ENCODE measurements at places on chromosomes 1 and 21. TPM values are rescaled to one million over a fixed set of nuclear protein-coding genes. Genes with fewer than 3 reads are reported as not detected.

The BEST4 gene
- 1.4 TPM for total RNA-seq

The RNU1-1 gene
- 3,774 TPM for total RNA-seq

DNA sequence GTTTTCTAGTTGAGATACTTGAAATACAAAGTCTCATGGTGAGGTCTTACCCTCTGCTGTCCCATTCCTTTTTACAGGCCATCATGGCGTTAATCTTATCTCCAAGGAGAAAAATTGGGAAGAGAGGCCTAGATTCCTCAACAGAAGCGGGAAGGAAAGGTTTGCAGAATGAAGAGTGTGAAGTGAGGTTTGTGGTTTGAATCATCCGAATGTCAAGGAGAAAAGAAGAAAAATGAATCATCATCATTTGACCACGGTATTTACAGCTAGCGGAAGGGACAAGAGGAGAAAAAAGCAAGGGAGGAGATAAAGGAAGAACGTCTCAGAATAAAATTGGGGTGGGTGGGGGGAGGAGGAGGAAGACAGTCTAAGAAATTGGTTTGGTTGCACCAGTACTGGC, 935 bp upstream of the COG2 start:
- no peak for DNase-seq

GRCh38 chr1:242691610-242691945, 167.1 kb upstream of the PLD5 start:
- DNase-seq = no peak

- DNase-seq = no peak
Measured at GRCh38 chr1:155978973-155979429, 654 bp upstream of the ARHGEF2 start.
